GM13977 (cell line): ENCODE measurements at places on chromosomes 12 and 14.

GRCh38 chr12:102685841-102686240 lies 205.5 kb upstream of the IGF1 start:
- DNase-seq, result no peak

DNA sequence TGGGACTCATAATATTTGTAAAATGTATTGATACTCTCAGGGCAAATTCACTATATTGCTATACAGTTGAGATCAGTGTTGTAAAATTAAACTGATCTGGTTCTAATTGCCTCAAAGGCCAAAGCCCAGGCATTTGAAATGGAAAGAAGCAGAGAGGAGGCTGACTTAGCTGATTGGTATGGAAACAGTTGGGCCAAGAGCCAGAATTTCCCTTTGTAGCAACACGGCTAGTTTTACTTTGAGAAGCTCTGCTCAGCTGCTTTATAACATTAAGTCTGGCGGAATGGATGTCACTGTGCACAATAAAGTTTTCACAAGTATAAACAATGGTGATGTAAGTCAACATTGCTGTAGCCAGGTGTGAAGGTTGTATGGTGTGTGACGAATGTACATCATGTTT lies 186.4 kb downstream of the MSRB3 start:
- DNase-seq, result no peak

- DNase-seq, result no peak
Observed at GRCh38 chr12:88420457-88420856, 159.8 kb downstream of the KITLG start.

DNA sequence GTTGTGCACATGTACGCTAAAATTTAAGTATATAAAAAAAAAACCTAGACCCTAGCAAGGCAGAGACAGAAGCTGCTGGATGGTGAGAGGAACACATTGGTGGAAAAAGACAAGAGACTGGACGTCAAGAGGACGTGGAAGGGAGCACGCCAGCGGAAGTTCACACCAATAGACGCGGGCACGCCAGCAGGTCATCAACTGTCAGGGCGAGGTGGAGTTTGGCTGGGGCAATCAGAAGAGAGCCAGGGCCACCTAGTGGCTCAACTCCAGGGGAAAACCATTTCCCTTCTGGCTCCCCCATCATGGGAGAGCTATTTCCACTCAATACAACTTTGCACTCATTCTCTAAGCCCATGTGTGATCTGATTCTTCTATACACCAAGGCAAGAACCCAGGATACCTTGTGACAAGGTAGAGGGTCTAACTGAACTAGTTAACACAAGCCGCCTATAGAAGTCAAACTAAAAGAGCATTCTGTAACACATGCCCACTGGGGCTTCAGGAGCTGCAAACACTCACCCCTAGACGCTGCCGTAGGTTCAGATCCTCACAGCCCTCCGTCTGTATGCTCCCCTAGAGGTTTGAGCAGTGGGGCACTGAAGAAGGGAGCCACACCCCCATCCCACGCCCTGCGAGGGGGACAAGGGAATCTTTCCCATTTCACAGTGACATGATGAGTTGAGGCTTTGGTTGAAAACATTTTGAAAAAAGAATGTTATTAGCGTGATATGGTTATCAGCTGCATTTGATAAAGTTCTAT lies 702.7 kb downstream of the TMTC2 start:
- DNase-seq, result no peak

DNA sequence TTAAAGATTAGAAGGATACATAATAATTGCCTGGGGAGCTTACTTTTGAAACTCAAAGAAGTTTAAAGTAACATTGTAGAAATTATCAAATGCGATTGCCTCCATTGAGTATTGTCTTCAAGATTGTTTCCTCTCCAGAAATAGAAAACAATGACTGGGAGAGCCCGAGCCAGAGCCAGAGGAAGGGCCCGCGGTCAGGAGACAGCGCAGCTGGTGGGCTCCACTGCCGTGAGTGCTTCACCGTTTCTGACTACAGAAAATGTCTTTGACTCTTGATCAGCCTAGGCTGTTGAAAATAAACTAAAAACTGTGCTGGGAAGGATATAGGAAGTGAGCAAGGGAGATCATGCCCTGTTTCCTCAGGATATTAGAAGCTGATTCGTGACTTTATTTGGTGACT lies 4.8 kb downstream of the PIWIL1 start:
- DNase-seq, result no peak

- DNase-seq, result no peak
Observed at GRCh38 chr14:92938235-92938875, 15.4 kb downstream of the CHGA start.

GRCh38 chr14:79665556-79665955 lies 545.7 kb downstream of the DIO2 start:
- no peak for DNase-seq

DNA sequence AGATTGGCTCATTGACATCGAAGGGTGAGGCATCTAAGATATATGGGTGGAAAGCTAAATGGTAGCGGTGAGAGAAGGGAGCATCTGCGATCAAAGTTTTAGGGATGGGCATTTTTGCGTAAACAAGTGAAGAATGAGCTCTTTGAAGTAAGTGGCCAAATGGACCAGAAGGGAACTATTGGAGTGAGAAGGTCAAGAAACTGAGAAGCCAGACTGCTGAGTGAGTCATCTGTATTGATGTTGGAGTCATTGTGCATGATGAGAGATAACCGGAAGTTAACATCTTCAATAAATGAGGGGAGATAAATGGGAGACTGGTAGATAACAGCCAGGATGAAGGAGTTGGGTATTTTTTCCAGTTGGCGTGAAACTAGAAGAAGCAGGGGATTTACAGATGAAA lies 271.9 kb upstream of the PDE3A start:
- no peak for DNase-seq

- no peak for DNase-seq
Observed at GRCh38 chr12:81088221-81088620, 10.3 kb downstream of the ACSS3 start.

GRCh38 chr14:61671082-61671481 lies 24.2 kb upstream of the HIF1A start:
- DNase-seq, result peak; percentile 42

- DNase-seq, result no peak
Observed at GRCh38 chr12:113134521-113134951, 1.0 kb downstream of the RASAL1 start.

DNA sequence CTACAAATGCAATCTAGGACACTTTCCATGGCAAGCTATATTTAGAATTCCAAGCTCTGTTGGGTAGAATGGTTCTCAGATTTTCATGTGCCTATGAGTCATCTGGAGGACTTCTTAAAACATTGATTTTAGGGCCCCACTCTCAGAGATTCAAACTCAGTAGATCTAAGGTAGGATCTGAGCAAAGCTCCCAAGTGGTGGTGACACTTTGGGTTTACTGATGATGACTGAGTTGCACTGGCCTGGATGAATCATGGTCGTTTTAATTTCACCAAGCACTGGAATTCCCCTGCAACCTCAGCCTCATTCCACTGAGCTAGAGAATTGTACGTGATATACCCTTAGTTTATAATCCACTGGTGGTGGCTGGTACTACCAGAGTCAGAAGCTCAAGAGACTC lies 86.5 kb downstream of the PPM1H start:
- DNase-seq, result no peak

DNA sequence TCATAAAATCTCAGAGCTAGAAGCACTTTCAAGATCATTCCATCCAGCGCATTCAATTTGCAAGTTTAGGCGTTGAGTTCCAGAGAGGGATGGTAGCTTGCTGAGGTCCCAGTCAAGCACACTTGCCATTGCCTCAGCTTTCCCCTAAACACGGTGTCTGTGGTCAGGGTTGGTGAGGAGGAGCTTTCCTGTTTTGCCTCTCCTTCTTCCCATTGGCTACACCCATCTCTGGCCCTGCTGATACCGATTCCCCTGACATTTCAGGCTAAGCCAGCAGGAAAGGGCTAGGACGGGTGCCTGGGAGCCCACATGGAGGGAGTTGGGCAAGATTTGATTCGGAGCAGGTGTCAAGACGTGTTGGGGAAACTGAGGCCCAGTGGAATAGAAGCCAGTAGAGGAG lies 9.1 kb downstream of the NFATC4 start:
- no peak for DNase-seq

GRCh38 chr12:104569346-104570173 lies 112.8 kb downstream of the CHST11 start:
- peak; percentile 57 for DNase-seq

- DNase-seq, result no peak
Observed at GRCh38 chr12:86683568-86684304, 427.5 kb upstream of the MGAT4C start.

GRCh38 chr12:109940339-109940923 lies 40.4 kb downstream of the TCHP start:
- DNase-seq, result no peak

GRCh38 chr12:93946542-93947150 lies 201.7 kb upstream of the PLXNC1 start:
- DNase-seq, result no peak

- no peak for DNase-seq
Observed at GRCh38 chr12:120252071-120252906, 13.2 kb downstream of the PXN start.

DNA sequence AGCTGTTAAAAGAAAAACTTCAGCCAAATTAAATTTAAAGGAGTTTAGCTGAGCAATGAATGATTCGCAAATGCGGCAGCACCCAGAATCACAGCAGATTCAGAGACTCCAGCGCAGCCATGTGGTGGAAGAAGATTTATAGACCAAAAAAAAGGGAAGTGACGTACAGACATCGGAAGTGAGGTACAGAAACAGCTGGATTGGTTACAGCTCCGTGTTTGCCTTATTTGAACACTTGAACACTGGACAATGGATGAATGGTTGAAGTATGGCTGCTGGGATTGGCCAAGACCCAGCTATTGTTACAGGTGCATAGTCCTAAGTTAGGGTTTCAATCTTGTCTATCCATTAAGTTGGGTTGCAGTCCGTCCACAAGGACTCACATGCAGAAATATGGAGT lies 42.6 kb downstream of the GALNT8 start:
- DNase-seq, result no peak

DNA sequence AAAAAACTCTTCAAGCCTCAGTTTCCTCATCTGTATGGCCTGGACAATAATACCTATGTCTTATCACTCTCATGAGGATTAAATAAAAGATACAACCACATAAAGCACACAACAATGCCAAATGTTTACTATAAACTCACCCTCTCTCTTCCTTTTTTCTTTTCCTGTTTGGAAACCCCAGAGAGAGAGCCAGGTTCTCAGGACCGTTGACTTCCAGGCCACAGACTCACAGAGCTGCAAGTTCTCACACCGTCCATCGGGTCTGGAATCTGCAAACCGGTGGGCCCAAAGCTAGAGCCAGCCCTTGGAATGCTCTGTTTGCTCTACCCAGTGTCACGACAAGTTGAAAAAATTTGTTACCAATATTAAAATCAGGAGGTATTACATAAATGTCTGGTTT lies 4.6 kb upstream of the CD4 start:
- no peak for DNase-seq

DNA sequence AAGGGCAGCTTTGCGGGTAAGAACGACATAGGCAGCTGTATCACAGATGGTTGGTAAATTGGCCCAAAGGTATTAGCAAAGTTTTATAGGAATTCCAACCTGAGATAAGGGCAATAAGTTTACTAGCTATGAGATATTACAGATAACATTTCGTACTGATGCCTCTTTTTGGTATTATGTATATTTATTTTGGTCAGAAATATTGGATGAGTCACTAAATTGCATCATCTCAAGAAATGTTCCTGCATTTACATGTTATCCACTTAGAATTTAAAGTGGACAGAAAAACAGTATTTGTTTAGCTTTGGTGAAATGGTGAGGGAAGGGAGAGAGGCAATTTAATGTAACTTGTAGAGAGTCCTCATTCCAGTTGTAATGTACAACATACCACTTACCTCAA lies 65.1 kb upstream of the PZP start:
- DNase-seq, result no peak

DNA sequence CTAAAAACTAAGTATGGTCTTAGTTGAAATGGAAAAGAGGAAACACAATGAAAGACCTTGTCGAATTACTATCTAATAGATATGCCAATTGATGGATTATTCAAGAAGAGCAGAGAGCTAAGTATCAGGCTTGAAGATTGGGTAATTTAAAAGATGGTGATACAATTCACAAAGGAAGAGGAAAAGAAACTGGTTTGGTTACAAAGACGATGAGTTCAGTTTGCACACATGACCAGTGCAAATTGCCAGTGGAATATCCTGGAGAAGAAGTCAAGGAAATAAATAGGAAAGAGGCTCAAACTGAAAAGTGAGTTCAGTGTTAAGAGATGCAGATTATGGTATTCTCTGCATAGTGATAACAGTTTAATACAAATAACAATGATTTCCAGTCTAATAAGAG lies 2.5 kb upstream of the RAP1B start:
- no peak for DNase-seq

GRCh38 chr12:114670291-114670980 lies 13.5 kb downstream of the TBX3 start:
- no peak for DNase-seq

DNA sequence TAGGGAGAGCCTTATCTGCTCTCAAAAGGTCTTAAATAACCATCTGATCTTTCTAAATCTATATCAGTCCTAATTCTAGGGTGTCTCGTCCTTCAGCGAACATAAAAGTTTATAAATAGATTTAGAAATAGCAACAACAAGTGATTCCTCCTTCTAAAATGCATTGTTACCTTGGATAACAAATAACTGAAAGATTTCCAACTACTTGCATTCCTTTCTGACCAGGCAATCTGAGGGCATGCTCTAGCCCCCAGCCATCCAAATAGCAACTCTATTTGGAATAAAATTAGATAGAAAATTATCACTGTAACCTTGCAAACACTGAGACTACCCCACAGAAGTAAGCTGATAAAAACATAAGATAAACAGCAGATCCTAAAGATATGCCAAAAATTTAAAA lies 21.8 kb upstream of the KRR1 start:
- no peak for DNase-seq

DNA sequence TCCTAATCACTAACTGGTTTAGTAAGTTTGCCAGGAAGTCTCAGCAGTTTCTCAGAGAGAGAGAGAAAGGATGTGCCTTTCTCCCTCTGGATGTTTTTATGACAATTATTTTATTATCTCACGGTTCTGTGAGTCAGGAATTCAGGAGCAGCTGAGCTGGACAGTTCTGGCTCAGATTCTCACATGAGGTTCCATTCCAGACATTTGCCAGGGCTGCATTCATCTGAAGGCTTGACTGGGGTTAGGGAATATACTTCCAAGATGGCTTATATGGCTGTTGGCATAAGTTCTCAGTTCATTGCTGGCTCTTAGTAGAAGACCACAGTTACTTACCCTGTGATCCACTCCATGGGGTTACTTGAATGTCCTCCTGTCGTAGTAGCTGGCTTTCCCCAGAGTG lies 101.2 kb upstream of the ATF7IP start:
- DNase-seq, result no peak

- no peak for DNase-seq
Observed at GRCh38 chr12:115824936-115825602, 452.4 kb downstream of the MED13L start.

DNA sequence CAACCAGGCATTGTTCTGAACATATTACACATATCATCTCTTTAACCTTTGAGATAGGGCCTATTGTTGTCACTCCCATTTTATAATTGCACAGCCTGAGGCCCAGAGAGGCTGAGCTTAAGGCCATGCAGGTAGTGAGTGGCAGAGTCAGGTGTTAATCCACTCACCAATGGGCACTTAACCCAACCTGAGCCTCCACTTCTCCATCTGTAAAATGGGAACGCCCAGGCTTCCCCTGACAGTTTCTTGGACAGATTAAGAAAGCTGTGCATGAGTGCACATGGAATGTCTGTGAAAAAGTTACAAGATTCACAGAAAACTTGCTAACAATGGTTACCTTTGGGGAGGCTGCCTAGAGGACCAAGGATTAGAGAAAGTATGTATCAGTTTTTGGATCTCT lies 32.9 kb downstream of the ESRRB start:
- DNase-seq, result no peak

- peak; percentile 91 for DNase-seq
Observed at GRCh38 chr12:11649413-11650285, at the start of gene ETV6. Gene ETV6, plus strand, starts transcription at chr12:11649674. Its CDS starts 454 bp downstream, at chr12:11650128.

- DNase-seq, result no peak
Observed at GRCh38 chr14:68020493-68020892, 200.9 kb downstream of the RAD51B start.
